ENCODE measurements at places on chromosomes 1 and 21.

- DNase-seq: no peak
These were observed 23.6 kb downstream of the MT1HL1 start for GRCh38 chr1:236980673-236981072.

- DNase-seq: no peak
These were observed 185.3 kb downstream of the ZP4 start for GRCh38 chr1:237705462-237705861.

DNA sequence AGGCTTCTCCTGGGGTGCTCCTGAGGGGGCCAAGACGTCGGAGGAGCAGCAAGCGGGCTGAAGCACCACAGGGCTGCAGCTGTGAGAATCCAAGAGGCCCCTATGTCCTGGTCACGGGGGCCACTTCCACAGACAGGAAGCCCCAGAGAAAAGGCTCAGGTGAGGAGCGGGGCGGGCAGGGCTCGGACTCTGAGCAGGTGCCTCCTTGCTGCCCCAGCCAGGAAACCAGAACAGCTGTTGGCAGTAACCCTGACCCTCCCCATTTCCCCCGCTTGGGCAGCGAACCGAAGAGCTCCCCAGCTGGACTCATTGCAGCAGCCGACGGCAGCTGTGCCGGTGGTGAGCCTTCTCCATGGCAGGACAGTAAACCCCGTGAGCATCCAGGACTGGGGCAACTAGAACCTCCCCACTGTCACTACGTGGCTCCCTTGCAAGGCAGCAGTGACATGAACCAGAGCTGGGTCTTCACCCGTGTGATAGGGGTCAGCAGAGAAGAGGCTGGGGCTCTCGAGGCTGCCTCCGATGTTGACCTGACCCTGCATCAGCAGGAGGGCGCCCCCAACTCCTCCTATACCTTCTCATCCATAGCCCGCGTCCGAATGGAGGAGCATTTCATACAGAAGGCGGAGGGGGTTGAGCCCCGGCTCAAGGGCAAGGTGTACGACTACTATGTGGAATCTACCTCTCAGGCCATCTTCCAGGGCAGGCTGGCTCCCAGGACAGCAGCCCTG is 625 bp downstream of the KLHDC7A start:
- DNase-seq: no peak

DNA sequence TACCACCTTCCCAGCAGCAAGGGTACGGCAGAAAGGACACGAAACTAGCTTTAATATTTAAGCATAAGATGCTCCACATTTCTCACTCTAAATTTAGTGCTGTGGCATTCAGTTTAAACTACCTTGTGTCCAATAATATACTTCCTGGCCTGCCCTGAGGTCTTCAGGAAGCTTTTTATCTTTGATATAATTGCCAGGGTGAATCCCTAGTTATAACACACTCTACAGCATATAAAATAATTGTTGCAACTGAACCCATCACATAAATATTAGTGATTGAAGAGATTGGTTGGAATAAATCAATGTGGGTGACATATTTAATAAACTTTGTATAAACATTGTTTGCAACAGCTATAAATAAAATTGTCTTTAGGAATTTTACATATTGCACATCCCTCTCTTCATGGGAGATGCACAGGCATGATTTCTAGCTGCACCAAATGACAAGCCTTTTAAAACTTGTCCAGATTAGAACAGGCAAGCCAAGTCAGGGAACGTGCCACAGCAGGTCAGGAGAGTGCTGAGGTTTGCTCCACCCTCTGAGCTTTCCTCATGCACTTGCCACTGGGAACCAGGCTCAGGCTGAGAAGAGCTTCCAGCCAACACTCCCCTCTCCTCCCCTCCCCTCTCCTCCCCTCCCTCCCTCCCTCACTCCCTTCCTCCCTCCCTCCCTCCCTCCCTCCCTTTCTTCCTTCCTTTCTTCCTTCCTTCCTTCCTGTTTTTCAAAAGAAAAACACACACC is 623.2 kb upstream of the PKN2 start:
- DNase-seq: no peak

DNA sequence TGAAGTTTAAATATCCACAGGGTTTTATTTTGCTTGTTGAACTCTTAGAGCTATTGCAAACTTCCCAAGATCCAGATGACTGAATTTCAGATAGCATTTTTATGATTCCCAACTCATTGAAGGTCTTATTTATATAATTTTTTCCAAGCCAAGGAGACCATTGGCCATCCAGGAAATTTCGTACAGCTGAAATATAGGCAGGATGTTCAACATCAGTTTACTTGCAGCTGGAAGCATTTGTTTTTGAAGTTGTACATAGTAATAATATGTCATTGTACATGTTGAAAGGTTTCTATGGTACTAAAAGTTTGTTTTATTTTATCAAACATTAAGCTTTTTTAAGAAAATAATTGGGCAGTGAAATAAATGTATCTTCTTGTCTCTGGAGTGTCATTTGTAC is 32.8 kb upstream of the DDR2 start:
- DNase-seq: no peak

DNA sequence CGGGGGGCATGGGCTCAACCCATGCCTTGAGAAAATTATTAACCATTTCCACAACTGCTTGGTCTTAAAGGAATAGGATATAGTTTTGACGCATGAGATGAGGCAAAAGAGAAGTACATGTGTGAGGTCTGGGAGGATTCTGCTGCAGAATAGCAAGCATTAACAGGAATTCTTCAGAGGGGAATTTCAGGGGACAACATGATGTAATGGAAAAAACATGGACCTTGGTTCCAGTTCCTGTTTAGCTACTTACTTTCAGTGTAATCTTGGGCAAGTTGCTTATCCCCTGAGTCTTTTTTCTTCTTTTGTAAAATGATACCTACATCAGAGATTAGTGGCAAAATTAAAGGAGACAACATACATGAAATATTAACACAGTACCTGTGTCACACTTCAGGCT is 85.6 kb downstream of the PRRX1 start:
- no peak for DNase-seq

DNA sequence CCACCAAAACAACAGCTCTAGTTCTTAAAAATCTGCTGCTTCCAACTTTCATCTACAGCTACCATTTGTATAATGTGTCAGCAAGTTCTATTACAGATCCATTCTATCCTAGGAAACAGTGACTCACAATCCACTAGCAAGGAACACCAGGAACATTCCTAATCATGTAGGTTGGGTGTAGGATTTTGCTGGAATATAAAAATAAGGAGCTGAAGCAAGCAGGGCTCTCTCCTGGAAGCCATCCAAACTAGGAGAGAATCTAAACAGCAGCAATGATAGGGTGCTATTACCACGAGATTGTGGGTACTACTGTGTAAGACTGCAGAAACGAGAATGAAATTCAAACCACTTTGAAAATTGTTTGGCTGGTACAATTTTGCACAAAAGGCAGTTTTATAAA is 135.0 kb downstream of the PTPN14 start:
- no peak for DNase-seq

DNA sequence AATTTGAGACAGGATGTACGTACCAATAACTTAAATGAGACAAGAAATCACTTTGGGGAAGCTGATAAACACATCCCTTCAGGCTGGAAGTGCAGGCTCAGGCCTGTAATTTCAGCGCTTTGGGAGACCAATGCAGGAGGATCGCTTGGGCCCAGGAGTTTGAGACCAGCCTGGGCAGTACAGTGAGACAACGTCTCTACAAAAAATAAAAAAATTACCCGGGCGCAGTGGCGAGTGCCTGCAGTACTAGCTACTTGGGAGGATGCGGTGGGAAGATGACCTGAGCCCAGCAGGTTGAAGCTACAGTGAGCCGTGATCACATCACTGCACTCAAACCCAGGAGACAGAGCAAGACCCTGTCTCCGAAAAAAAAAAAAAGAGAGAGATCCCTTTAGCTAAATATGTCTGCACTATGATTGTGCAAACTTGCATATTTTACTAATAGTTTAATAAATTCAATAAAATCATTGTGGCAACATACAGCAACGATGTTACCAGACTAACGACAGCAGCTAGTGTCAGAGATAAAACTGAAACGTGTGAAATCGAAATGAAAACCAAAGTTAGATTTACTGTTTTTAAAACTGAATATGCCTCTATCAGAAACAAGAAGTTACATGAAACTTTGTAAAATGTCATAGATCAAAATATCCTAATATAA is 54.7 kb downstream of the CD2 start:
- DNase-seq: no peak

DNA sequence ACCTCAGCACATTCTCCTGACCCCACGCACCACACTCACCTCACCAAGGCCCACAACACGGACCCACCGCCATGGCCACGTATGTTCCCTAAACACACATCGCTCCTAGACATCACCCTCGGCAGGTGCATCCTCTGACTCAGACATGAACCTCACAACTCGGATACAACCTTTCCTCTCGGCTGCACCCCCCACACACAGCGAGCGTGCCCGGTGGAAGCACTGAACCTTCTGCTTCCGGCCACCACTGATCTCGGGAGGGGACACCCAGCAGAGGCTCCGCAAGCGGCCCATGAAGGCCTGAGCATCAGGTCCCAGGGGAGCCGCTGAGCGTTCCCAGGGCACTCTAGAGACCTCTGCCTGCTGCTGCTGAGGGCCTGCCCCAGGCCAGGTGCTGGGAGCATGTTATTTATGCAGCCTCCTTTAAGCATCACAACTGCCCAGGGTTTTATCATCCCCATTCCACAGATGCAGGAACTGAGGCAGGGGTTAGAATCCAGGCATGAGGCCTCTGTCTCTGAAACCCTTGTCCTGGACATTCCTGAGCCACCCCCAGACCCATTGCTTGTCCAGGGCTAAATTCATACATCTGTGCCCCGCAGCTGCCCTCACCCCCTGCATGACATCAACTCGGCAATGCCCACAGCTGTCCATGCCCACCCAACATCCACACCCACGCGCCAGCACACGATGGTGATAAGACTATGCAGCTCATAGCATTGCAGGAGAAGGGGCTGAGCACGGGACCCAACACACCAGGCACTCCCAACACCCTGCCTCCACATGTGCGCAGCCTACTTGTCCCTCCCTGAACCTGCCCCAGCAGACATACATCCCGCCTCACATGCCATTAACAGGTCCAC is 27.0 kb downstream of the SDC3 start:
- DNase-seq: no peak

GRCh38 chr21:42447732-42448131 is 44.0 kb downstream of the UBASH3A start:
- DNase-seq: no peak

DNA sequence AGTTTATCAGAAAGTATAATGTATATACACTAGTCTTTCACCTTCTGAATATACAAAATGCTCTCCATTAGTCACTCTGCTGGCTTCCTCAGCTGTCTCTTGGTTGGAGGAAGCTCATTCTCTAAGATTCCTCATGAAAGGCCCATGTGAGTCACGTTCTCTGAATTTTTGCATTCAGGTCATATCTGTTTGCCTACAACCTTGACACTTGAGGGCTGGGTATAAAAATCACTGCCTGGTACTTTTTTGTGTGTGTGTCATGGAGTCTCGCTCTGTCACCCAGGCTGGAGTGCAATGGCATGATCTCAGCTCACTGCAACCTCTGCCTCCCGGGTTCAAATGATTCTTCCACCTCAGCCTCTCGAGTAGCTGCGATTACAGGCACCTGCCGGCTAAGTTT is 2.8 kb upstream of the GALNT2 start:
- no peak for DNase-seq

DNA sequence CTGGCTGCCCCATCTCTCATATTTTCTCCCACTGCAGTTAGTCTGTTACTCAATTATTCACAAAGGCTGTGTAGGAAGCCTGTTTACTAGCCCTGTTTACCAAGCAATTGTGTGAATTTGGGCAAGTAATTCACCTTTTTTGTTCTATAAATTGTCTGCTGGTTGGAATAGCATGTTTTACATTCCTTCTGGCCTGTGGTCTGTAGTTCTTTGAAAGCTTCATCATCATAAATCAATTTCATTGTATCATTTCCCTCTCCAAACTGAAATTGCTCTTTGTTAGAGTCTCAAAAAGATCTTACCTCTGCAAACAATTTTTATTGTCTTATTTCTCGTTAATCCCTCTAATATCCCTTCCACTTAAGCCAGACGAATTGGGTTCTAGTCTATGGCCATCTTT is 1059.5 kb upstream of the ADGRL4 start:
- no peak for DNase-seq

Measured in central memory CD8-positive, alpha-beta T cell (primary cell).